ENCODE measurements at places on chromosomes 3 and 15.

DNA sequence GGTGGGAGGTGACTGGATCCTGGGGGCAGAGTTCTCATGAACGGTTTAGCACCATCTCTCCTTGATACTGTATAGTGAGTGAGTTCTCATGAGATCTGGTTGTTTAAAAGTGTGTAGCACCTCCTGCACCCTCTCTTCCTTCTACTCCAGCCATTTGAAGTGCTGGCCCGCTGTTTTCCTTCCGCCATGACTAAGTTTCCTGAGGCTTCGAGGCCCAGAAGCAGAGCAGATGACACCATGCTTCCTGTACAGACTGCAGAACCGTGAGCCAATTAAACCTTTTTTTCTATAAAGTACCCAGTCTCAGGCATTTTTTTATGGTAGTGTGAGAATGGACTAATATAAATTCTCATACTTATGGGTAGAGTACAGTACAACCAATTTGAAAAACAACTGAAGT is 123.6 kb upstream of the BHLHE40 start:
- no peak for DNase-seq

- DNase-seq: no peak
Measured at GRCh38 chr15:46034755-46035154, 399.9 kb downstream of the SQOR start.

- no peak for DNase-seq
Measured at GRCh38 chr3:13623101-13623654, 74.3 kb downstream of the FBLN2 start.

DNA sequence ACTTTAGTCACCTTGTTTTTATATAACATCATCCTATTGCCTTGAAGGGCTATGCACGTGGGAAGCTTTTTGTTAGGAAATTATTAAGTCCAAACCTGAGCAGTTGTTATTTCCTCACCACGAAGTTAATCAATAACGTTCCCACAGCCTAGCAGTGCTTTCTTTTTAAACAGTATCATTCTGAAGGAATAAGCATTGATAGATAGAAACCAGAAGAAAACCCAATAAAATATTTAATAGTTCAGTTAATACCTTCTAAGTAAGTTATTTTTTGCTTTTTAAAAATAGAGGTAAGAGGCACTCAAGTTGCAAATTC is 149.3 kb downstream of the KCNMB2 start:
- no peak for DNase-seq

DNA sequence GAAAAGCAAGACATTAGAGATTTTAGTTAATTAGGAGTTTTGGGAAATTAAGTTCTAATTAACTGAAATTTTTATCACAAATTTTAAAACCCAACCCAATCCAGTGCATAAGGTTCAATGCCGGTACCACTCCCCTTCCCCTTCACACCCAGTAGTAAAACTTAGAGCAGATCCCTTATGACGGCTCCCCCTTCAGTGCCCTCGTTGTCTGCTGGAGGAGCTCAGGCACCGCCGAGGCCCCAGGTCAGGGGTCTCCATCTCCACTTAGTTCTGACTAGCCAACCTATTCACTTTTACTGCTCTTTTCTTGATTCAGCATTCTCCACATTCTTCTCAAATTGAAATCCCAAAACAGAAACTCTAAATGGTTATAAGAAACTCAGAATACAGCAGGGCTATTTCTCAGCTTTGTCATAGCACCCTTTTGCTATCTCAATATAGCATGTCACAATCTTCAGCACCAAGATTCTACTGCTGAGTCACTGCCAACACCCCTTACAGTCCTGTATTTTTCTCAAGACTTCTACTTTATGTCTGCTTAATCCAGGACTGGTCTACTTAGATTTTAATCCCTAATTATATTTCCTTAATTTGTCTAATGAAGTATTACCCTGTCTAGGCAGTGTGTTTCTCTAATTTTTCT is 39.8 kb downstream of the TUBGCP4 start:
- DNase-seq: no peak

- no peak for DNase-seq
Measured at GRCh38 chr15:39987821-39988220, 51.2 kb downstream of the SRP14 start.

DNA sequence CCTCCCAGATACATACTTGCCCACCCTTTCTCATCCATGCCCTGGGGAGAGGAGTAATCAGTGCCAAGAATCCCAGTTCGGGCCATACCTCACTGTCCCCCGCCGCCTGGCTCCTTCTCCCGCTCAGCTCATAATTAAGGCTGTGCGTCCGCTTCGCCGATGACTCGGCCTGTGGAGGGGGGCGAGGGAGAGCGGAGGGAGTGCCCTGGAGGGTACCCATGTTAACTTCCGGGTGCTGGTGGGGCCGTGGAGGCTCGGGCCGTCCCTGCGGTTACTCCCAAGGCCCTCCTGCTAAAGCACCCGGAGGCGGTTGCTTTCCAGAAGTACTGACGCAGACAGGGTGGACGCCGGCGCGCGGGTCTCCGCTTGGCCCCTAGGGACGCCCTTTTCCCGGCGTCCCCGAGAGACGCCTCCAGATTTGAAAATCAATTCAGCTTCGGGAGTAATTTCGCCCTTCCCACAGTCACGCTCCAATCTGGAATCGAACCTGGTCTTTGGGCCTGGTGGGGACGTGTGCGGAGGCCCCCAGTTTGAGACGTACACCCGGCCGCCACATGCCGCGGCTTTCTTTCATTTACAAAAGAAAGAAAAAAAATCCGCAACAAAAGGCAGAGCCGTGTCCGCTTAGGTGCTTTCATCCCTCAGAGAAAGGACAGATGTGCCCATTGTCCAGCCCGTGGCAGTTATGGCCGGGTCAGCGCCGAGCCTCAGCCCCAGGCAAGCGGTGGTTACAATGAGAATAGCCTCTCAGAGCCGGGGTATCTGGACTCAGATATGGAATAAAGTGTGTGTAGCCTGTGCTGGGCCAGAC is 1.0 kb upstream of the ONECUT1 start:
- no peak for DNase-seq

- DNase-seq: no peak
Measured at GRCh38 chr15:34275154-34275553, 50.3 kb downstream of the EMC4 start.

DNA sequence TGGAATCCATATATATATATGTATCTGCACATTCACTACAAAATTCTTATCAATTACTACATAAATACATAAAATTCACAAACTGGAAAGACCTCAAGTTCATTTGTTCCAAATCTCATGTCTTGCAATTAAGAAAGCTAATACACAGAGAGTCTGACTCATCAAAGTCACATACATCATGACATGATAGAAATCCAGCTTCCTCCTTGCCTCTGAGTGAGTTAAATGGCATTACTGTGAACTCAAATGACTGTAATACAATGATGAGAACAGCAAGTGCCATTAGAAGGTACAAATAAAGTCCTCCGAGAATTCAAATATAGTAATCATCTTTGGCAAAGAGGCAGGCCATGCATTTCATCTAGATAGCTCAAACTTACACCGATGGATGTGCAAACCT is 55.1 kb upstream of the AGTR1 start:
- no peak for DNase-seq

DNA sequence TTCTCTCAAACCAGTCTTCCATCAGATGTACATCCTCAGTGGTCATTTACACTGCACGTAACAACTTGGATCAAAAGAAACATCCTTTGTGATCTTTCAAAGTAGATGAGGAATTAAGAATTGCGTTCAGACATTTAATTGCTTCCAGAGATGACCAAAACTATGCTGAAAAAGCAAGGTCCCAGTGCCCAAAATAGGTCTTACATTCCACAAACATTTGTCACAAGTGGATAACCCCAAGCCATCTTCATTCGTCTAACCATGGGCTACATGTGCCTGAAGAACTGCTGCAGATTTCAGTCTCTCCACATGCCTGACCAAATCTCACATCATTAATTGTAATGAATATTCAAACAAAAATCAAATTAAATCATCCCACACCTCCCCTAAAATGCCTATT is 273.6 kb downstream of the SHOX2 start:
- no peak for DNase-seq

DNA sequence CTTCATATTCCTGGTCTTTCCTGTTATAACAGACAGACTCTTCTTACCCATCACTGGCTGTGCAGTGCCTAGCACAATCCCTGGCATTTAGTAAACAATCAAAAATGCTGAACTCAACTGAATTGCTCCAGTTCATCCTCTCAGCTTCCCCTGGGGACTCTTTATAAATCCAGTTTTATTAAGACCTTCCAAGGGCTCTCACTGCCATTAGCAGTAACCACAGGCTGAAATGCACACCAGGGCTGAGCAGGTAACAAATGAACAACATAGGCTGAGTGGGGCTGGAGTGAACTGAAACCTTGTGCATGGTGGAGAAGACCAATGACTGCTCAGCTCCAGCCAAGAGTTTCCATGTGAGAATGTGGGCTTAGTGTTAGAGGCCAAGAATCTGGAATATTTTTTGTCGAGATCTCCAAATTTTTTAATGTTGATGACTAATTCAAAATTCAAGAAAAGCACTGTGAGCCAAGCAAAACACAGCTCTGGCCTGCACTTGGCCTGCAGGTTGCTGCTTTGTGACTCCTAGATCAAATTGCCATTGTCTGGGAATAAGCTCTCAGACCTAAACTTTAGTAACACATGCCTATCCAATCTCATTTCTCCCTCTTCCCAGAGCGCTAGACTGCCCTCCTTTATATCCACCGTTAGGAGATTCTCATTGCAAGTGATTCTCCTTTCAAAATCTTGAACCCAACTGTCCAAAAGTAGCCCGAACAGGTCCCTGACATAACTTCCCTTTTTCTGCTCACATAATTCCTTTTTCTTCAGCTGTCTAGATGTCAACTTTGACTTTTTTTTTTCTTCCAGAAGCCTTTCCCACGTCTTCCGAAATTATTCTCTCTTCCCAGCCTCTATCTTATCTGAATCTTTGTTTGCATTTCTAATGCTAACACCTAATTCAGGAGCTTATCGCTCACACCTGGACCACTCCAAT is 7.4 kb downstream of the SQOR start:
- no peak for DNase-seq

DNA sequence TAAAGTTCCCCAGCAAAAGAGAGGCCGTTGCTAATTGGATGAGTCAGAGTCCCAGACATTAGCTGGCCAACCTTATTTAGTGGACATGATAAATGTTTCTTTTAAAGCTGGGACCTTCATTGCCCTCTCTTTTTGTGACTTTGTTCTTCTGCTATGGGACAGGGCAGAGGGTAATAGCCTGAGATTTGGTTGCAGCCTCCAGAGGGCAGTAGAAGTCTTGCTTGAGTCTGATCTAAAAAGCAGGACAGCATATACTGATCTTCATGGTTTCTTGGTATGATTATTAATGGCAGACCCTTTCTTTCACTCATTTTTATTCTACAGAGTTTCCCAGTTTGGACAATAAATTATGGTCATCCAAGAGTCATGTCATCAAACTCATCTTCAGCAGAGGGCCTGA is 25.1 kb upstream of the ZKSCAN7 start:
- DNase-seq: no peak

GRCh38 chr3:168251371-168251770 is 155.6 kb upstream of the GOLIM4 start:
- no peak for DNase-seq

DNA sequence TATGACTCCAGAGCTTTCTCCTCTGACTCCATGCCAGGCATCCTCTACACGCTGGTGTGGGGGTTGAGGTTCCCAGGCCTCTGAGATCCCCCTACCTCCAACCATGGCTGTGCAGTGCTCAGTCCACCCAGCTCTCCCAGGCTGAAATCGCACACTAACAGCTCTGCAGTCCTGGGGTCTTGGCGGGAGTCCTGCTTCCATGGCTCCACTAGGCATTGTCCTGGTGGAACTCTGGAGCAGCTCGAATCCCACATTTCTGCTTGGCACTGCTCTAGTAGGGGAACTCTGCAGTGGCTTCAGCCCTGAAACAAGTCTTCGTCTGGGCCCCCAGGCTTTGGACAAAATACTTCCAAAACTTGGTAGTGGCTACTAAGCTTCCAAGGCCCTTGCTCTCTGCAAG is 50.7 kb downstream of the ROPN1B start:
- DNase-seq: no peak

DNA sequence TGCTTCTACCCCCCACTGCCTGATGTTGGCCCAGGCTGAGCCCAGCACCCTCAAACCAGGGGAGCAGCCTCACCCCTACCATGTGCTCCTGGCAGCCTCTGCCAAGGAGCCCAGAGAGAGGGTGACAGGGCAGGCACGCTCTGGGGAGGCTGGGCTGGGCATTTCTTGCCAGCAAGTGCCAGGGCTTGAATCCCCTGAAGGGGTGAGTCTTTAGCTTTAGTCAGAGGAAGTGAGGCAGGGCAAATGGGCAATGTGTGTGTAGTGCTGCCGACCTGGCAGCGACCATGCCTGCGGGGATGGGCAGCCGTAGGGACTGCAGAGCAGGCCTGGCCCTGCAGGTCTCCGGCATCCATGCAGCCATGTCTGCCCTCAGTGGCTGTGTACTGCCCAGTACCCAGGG is 18.1 kb downstream of the DUSP7 start:
- no peak for DNase-seq

- DNase-seq: no peak
Measured at GRCh38 chr15:99424978-99425656, 140.7 kb upstream of the MEF2A start.

- DNase-seq: no peak
Measured at GRCh38 chr3:45647148-45647619, 42.0 kb upstream of the SACM1L start.

DNA sequence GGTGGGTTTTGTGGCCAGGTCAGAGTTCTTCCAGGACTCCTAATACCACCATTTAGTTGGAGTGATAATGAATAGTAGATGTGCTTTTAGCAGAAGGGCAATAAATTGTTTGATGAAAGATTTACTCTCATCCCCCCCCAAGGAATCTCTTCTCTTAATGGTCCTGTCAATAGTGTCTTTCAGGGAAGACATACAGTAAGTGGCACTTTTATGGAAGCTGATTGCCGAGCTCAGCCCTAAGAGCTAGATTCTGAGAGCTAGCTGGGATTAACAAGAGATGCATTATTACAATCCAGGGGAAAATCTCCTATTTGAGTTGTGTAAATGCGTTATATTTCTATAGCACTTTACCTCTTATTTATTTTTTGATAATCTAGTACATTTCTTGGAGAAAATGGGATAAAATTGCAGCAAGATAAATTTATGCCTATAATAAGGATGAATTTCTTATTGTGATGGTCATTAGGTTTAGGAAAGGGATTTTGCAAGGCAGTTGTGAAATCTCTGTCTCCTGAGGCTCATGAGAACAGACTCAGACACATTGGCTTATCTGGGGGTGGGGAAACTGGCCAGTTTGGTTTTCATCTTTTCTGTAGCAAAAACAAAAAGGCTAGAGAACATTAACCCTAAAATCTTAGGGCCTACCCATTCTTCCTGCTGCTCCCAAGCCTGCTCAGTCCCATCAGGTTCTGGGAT is 41.6 kb upstream of the CLSTN2 start:
- no peak for DNase-seq

DNA sequence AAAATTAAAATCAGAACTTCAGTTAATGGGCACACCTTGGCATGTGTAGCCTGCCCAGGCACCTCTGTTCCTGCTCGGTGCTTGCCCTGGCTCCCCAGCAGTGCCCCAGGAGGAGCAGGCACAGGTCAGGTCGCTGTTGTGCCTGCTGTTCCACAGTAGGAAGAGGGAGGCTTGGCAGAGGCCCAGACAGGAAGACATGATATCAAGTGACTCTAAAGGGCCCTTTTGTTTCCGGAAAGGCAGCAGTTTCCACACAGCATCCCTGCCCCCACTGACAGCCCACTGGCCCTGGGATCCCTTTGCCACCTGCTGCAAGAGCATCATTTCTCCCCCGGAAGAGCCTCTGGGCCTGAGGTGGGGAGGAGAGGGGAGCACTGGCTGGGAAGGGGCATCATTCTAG is 40.5 kb upstream of the HES1 start:
- DNase-seq: no peak
